Fibroblast of upper back skin (primary cell): ENCODE measurements at places on chromosomes 4 and X.

DNA sequence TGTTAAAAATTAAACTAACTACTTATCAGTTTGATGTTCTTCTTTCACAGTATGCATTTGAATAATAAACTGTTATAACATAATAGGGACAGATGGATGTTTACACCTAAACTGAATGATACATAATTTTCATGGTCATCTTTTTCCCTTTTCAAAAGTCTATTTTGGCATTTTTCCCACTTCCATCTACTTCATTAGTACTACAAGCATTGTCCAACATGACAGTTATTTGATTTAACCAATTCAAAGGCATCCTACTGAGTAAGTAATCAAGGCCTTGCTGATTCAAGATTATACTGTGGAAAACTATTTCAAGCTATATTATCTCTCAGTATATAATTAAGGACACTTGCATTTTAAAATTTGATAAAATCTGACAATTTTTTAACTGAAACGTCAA is 212.9 kb downstream of the FAT4 start:
- DNase-seq, result no peak

DNA sequence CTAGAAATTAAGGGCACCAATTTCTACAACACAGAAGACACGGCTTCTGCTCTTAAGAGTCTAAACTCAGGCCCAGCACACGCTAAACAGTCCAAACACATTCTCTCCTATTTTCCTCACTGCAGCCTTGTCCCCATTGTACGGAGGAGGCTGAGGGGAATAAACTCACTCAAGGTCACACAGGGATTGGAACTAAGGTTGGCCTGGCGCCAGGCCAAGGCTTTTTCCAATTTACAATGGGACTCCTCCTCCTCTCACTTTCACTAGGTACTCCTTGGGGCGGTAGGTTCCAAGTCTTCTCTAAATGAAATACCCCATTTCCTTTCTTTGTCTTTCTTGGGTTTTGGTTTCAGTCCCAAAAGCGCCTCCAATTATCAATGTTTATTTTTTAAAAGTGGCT is 48.7 kb upstream of the CRMP1 start:
- no peak for DNase-seq

DNA sequence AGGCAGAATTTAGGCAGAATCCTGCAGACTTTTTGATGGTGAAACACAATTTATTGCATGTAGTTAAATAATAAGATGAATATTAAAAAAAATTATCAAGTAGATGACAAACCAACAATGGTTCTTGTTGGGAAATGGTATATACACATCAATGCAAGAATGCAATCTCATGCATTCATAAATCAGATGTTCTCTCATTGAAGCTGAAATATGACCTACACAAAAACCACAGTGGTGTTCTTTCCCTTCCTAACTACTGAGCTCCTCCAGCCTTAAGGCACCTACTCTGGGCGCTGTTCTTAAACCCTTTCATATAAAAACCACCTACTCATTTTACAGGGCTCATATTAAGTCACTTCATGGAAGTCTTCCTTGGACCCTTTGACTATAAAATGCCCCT is 64.1 kb downstream of the ANTXR2 start:
- no peak for DNase-seq

GRCh38 chr4:69092190-69092589 is 4.1 kb upstream of the UGT2B7 start:
- DNase-seq, result peak; percentile 56

DNA sequence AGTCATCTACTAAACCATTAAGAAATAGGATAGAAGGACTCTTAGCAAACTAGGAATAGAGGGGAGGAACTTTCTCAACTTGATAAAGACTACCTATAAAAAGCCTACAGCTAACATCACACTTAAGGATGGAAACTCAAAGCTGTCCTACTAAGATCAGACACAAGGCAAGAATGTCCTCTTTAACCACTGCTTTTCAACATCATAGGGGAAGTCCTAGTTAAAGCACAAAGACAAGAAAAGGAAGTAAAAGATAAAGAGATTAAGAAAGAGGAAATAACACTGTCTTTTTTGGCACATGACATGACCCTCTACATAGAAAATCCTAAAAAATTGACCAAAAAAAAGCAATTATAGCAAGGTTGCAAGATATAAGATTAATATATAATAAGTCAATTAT is 136.6 kb downstream of the FBXW7 start:
- DNase-seq, result no peak

DNA sequence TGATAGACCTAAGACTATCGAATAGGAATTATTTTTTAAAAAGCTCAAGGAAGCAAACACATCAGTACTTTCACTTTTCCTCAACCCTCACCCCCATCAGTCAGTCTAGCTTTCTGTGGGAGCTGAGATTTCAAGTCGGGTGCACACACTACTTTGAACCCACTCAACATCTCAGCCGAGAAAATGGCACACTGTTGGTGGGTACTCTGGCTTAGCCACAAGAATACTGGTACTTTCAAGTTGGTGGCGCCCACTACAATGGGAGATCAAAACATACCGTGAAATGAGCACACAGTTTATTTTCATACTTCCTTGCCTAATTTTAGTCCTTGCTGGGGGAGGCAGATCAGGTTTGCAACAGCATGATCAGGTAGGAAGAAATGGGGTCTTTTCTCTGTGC is 10.2 kb downstream of the CD40LG start:
- no peak for DNase-seq

- DNase-seq, result no peak
Observed at GRCh38 chr4:627347-628125, 2.2 kb downstream of the PDE6B start.

DNA sequence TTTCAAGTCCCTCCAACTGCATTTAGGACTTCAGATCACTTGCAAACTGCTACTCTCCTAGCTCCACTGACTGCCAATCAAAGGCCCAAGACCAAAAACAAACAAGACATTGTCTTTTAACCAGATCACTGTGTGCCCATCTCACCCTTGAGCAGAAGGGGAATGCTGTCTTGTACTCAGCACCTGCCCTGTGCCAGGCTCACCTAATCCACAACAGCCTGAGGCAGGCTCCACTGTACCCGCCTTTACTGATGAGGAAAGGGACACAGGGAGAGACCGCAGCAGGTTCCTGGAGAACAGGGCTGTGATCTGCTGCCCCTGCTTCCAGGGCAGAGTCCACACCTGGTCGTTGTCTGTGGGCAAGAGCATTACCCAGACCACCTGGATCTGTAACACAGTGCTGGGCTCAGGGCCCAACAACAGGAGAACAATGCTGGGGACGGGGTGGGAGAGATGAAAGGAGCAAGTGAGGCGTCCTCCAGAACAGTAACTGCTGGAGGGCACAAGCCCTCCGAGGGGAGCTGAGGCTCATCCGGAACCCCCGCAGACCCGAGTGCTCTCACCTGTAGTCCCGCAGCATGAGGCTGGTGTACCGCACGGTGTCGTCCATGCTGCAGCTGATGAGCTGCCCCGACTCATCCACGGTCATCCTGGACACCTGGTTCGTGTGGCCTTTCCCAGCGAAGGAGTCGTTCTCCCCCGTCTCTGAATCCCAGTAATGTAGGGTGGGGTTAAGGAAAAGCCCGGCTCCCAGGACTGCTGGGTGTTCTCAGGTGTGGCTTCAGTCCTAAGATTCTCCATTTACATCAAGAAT is 33.9 kb downstream of the WDR1 start:
- DNase-seq, result no peak

GRCh38 chr4:47498899-47499298 is 13.8 kb downstream of the ATP10D start:
- no peak for DNase-seq

- no peak for DNase-seq
Observed at GRCh38 chrX:82648062-82648461, 860.0 kb upstream of the POU3F4 start.

DNA sequence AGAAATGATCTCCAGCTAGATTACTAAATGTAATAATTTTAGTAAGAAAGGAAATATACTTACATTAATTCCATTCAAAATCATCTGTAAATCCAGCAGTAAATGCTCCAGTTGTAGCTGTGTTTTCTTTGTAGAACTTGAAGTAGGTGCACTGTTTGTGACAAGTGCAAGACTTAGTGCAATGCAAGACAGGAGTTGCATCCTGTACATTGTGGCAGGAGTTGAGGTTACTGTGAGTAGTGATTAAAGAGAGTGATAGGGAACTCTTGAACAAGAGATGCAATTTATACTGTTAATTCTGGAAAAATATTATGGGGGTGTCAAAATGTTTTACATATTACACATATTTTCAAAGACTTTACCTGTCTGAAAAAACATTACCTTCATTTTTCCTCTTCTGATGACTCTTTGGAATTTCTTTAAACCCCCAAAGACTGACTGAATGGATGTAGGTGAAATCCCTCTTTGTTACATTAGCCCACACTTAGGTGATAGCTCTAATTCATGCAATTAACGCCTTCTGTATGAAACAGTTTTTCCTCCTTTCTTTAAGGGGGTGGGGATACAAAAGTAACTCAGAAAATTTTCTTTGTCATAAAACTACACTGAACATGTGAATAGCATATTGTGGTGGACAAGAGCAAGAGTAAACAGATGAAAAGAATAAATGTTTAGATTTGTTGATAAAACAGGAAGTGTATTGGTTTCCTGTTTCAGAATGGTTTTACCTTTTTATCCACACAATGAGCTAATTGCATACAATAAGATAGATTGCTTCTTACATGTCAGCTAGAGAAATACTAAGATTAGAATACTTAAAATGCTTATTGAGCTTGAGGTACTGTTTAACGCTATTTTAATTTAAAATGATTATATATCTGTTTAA is at the start of gene IL2:
IL2 (minus strand) TSS at position 495 of the 886 bp plus-strand sequence; CDS start at position 210, 285 bp downstream.
- DNase-seq, result no peak

- no peak for DNase-seq
Observed at GRCh38 chrX:13794417-13794816, 22.5 kb downstream of the GPM6B start.

- DNase-seq, result peak; percentile 84
Observed at GRCh38 chr4:76659103-76659490, 224.1 kb downstream of the SHROOM3 start.

DNA sequence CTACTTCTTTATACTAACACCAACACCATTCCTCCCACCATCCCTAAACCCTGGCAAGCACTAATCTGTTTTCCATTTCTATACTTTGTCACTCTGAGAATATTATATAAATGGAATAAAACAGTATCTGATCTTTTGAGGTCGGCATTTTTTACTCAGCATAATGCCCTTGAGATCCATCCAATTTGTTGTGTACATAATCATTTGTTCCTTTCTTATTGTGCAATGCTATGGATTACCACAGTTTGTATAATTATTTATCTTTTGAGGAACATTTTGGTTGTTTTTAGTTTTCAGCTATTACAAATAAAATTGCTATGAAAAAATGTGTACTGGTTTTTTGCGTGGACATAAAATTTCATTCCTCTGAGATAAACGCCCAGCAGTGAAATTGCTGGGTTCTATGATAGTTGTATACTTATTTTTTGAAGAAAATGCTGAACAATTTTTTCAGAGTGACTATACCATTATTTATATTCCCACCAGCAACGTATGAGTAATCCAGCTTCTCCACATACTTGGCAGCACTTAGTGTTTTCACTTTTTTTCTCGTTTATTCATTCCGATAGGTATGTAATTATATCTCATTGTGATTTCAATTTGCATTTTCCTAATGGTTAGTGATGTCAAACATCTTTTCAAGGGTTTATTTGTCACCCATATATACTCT is 154.3 kb upstream of the DCAF8L1 start:
- peak; percentile 4 for DNase-seq

DNA sequence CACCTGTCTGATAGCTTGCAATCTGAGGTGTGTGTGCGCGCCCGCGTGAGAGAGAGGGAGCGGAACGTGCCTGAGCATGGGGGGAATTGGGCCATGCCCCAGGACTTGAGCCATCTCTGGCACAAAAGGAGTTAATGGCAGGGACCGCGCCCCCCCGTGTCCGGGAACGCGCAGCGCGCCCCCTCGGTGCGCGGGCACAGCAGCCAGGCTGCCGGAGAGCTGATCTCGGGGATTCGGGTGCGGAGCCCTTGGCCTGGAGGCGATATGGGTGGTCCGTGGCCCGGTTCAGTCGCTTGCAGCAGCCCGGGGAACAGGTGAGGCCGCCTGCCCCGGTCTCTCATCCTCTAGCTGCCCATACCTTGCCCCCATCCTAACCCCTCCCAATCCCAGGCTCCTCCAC is at the start of gene NLGN3:
NLGN3 (plus strand) TSS at position 191 of the 400 bp plus-strand sequence. CDS start 2,909 bp downstream, outside the sequence.
- no peak for DNase-seq

DNA sequence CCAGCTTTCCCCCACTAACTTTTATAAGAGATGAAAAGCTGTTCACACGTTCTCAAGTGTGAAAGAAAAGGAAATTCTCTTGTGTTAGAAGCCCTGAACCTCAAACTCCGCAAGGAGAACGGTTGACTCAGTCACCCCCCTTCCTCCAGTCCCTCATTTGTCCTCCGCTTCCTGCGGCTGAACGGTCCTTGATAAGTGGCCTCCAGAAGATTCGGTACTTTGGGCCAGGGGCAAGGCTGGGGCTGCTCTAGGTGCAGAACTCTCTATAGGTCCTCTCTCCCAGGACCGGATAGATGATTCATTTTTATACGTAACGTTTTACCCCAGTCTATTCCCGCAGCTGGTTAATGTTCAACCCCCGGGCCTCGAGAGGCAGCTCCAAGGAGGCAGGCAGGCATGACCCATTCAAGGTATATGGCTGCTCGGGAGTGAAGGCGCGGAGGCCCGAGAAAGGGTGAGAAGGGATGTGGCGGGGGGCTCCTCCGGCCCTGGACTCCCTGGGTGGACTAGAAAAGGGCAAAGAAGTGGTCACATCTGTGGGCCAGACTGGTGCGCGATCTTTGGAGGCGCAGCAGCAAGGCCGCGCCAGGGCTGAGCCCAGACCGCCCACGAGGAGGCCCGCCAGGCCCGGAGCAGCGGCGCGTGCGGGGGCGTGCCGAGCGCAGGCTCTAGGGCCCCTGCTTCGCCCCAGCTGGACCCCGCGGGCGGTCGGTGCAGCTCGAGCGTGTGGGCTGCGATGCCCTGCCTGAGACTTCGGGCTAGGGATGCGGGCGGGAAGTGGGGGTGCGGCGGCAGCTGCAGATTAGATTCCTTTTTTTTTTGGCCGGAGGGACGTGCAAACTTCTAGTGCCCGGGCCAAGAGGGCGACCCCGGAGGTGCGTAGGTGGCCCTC is 11.7 kb downstream of the PITX2 start:
- peak; percentile 21 for DNase-seq

- peak; percentile 37 for DNase-seq
Observed at GRCh38 chr4:169492436-169493163, 119.8 kb downstream of the NEK1 start.

GRCh38 chr4:176054942-176055341 is 10.7 kb upstream of the WDR17 start:
- no peak for DNase-seq

DNA sequence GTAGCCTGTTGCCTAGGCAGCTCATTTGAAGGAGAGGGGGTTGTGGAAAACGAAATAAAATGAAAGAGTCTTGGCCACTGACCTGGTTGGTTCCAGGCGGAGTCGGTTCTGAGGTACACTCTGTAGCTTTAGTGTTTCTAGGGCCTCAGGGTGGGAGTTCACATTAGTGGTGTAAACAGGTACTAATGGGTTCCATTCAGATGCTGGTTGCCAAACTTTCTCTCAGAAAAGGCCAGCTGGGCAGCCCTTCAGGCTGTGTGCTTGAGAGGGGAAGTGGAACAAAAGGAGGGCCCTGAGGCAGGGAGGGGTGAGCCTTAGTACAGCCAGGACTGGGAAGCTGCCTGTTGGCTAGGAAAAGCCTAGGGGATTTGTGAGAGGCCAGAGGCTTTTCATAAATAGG is 24.8 kb downstream of the NHSL2 start:
- DNase-seq, result no peak

- peak; percentile 2 for DNase-seq
Observed at GRCh38 chrX:75181721-75182120, 25.6 kb upstream of the ABCB7 start.

GRCh38 chr4:87851332-87851731 is 18.6 kb downstream of the MEPE start:
- no peak for DNase-seq
